Hematopoietic multipotent progenitor cell (in vitro differentiated cells): ENCODE measurements at places on chromosomes 1 and 21.

GRCh38 chr21:35343046-35343819 is 294.1 kb upstream of the RUNX1 start:
- no peak for DNase-seq

DNA sequence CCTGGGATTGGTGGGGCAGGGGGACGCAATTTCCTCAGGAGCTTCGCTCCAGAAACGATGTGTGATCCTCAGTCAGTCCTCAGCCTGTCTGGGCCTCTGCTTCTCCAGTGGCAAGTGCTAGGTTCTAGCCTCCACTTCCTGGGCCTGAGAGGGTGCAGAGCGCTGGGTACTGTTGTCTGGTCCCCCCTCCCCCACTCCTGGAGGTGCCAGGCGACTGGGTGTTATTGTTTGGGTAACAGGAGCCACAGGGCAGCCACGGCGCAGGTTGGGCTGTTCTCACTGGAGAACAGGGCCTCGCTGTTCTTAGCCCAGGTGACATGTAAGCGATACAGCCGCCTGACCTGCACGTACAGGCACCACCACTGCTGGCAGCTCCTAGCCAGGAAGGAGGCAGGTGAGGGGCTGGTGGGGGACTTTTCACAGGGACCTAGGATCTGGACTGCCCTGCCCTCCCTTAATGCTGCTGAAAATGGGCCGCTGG is 2.1 kb downstream of the RPS6KA1 start:
- DNase-seq: no peak

GRCh38 chr1:108079440-108080025 is 114.6 kb upstream of the VAV3 start:
- DNase-seq: no peak

DNA sequence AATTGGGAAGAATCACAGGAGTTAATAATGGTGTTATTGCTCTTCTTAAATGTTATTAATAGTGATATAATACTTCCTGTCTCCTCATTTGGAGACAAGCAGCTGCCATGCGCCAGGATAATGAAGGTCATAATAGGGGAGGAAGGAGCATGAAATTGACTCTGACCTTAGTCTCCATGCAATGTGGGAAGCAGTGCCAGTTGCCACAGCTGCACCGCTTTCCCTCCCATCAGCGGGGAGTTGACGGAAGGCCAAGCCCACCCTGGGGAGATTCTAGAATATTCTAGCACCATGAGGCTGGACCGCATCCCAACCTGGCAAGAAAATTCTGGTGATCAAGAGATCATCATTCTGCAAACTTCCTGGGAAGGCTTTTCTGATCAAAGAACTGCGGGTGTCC is 11.0 kb upstream of the OLIG1 start:
- no peak for DNase-seq

- no peak for DNase-seq
These were observed 192.6 kb downstream of the NFIA start for GRCh38 chr1:61274939-61275338.

DNA sequence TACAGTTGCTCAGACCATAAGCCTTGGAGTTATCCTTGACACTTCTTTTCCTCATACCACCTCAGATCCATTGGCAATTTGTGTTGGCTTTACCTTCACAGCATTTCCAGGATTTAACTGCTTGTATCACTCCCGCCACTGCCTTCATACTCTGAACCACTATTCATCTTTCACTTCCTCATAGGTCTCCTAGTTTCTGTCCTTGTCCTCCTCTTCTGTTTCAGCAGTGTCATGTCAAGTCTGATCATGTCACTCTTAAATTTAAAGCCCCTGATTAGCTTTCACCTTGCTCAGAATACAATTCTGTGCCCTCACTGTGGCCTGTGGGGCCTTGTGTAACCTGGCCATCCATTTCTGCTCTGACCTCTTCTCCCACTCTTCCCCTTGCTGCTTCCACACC is 34.7 kb upstream of the C1orf115 start:
- no peak for DNase-seq

DNA sequence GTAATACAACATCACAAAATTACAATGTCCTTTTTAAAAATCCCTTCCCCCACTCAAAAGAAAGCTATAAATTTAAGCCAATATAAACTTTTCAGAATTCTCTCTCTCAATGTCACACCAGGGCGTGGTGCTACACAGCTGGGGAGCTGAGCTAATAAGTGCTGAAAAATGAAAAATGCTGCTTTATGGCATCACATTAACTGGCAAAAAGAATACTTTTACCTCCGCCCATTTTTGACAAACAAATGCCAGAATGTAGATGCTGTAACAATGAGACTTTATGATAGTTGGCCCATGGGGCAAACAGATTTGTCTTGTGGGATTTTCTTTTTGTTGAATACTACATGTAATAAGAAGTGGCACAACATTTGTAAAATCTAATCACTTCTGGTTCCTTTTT is 12.7 kb upstream of the LYPLAL1 start:
- no peak for DNase-seq

DNA sequence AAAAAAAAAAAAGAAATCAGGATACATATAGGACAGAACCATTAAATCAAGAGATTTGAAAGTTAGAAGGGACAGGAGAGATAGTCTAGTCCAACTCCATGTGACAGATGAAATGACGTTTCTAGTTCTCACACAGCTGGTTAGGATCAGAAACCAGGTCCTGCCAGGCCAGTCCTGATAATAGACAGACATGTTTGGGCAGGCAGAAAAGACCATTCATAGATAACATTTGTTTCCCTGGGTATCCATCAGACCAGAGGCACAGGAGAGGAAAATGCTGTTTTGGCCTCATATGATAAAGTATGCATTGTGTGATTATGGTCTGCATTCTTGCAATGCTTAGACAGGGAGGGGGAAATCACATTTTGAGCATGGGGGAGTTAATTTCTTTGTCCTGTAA is 29.3 kb downstream of the ZBTB8B start:
- DNase-seq: no peak

DNA sequence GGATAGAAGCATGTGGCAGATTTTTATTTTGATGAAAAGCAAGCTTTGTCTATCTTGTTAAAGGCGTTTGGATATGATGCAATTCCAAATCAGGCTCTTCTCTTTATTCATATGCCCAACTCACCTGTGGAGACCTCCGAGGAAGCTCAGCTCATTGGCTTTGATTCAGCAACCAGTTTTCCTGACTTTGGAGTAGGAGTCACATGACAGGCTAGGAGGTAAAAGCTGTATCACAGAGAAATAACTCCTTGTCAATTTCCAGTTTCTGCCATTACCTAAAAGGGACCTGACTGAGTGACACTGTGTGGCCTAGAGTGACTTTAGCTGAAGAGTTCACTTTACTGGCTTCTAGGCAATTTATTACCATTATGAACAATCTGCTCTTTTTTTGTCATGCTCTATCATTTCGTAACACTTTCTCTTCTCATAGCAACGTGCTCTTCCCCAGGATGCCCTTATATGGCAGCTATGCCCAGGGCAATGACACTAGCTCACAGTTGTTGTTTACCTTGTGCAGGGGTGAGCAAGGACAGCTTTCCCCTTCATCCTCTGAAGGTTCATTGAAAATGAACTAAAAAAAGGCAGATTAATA is 107.2 kb downstream of the KCNK1 start:
- no peak for DNase-seq

DNA sequence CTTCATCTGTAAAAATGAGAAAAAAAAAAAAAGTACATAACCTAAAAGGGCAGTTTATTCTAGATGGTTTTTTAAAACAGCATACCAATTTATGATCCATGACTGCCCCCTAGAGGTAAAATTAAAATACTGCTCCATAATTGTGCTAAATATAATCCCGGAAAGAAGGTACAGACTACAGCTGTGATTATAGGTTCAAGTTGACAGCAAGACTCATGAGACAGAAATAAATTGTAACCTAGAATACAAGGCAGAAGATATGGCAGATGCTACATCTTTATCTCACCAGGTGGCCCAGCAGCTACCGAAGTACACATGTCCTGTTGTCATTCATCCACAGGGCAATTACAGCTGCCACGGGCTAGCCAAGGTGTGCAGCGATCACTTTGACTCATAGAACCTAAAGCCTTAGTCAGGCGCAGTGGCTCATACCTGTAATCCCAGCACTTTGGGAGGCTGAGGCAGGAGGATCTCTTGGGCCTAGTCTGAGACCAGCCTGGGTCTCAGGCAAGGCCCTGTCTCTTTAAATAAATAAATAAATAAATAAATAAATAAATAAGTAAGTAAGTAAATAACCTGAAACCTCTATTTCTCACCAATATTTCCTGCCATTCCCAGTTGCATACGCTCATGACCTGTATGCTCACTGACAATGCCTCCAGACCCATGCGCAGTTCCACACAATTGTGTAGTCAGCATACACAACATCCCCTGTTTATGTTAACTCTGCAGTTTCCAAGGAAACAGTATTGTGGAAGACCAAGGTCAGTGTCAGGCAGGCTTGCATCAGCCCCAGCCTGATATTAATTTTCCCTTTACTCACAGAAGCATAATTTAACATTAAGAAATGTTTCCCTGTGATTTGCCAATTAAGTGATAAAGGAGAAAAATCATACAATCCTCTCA is 18.3 kb upstream of the PPIE start:
- DNase-seq: peak; percentile 44

DNA sequence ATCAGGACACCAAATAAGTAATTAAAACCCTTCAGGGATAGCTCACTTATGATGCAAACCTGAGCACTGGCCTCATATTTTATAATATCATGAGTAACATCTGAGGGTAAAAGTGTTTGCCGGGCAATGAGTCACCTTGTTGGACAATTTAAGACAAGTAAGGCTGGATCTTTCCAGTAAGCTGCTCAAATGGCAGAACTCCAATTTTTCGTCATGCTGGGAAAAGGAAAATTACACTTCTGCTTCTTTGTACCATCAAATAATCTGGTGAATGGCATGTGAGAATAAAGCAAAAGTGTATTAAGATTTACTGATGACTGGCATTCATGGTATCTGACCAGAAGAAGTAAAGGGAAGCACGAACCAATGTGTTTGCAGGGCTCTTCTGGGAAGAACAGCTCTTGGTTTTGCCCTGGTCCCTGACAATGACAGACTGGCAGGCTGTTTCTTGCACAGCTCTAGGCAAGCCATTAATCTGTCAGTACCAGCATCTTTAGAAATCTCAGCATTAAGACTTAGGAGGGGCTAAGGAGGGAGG is 392.2 kb downstream of the VAV3 start:
- DNase-seq: no peak

DNA sequence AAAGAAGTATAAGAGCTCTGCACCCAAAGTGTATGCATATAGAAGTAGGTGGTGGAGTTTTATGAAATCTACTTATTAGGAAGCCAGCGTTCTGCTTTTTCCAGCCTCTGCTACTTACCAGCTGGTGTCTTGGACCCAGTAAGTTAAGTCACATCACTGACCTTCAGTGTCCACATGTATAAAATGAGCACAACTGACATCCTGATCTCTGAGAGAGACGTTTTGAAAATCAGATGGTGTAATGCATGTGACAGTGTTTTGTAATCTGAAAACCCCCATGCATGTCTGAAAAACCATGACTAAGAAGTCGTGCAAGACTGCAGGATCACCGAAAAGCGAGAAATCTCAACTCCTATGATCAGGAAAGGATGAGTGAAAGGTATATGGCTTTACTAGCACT is 2.0 kb downstream of the CR1 start:
- DNase-seq: no peak

GRCh38 chr1:43835082-43836021 is 98.2 kb upstream of the ARTN start:
- peak; percentile 42 for DNase-seq

DNA sequence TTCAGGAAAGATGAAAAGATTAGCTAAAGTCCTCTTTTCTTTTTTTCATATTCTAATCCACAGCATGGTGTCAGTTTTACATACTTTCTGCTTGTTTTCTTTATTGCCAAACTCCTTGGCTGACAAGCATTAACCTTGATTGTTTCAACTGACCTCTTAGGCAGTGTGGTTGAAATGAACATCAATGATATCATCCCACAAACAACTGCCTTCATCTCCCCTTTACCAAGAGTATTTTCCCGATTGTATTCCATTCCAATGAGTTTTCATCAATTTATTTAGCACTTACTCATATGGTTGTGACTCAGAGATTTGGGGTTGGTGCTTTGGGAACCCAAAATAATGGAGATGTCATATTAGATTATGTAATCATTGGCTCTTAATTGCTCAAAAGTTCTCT is 71.8 kb downstream of the SPAG17 start:
- DNase-seq: no peak

- no peak for DNase-seq
These were observed 1341.2 kb downstream of the PLA2G4A start for GRCh38 chr1:188169971-188170370.

GRCh38 chr21:37861561-37861960 is 54.7 kb downstream of the KCNJ6 start:
- DNase-seq: no peak

GRCh38 chr1:36738245-36738644 is 255.5 kb upstream of the CSF3R start:
- DNase-seq: no peak
